ENCODE measurements at places on chromosomes 6 and 20. TPM values are rescaled to one million over a fixed set of nuclear protein-coding genes. Genes with fewer than 3 reads are reported as not detected.

DNA sequence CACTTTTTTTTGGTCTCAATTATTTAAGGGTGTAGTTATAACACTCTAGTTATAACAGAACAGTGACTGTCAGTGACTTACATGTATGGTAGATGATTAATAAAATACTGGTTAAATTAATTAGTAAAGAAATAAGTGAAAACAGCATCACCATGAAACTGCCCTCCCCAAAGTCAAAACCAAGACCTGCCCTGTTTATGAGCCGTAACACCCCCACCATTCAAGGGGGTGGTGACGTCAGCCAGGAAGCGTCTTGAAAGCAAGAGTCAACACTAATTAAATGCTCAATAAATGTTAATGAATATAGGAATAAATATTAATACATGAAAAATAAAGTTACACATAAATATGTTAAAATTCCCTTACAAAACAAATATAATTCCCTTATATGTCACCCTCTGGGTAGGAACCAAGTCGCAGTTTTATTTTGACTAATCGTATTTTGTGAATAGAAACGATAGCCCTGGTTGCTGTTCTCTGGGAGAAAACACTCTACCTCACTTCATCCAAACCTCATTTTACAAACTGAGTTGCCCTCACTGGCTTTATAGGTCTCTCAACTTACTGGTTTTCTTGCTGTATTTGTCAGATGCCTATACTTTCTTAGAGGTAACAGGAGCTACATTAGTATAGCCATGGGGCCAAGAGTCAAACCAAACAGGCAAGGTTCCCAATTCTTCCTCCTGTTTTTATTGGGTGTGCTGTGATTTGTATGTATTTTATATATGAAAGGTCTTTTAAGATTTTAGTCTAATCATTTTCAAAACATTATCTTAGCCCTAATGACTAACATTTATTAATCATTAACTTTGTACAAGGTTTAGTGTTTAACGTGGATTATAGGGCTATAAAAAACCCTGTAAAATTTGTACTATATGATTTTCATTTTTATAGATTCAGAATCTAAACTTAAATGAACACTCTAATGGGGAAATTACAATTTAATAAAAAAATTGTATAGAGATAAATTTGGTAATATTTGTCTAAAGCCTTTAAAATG, 227.9 kb upstream of the IRAK1BP1 start:
- DNase-seq, result peak; percentile 12

SAMD3 gene
- not detected for total RNA-seq

TNF gene
- 4.3 TPM for total RNA-seq

DNA sequence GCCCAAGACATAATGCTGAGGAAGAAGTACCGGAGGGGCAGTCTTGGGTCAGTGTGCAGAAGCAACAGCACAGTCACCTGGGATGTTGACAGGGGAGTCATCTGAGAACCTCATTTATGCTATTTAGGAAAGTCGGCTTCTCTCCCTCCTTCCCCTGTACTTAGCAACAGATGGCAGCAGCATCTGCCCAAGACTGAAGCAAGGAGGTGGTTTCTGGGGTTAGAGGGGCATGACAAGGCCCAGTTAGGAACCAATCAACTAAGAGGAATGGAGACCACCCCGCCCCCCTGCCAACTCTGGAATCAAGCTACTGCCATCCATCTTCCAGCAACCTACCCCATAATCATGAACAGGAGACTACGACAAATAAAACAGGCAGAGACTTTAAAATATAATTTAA, 21.7 kb downstream of the RIPK1 start:
- no peak for DNase-seq

GRCh38 chr20:25686081-25687067, 10.3 kb downstream of the ZNF337 start:
- DNase-seq, result no peak

Data from Caki2 (cell line).